ENCODE measurements at places on chromosomes 13 and 19. TPM values are rescaled to one million over a fixed set of nuclear protein-coding genes. Genes with fewer than 3 reads are reported as not detected.

GRCh38 chr19:10871711-10872545 is 575 bp downstream of the CARM1 start:
- DNase-seq = peak; percentile 36

DNA sequence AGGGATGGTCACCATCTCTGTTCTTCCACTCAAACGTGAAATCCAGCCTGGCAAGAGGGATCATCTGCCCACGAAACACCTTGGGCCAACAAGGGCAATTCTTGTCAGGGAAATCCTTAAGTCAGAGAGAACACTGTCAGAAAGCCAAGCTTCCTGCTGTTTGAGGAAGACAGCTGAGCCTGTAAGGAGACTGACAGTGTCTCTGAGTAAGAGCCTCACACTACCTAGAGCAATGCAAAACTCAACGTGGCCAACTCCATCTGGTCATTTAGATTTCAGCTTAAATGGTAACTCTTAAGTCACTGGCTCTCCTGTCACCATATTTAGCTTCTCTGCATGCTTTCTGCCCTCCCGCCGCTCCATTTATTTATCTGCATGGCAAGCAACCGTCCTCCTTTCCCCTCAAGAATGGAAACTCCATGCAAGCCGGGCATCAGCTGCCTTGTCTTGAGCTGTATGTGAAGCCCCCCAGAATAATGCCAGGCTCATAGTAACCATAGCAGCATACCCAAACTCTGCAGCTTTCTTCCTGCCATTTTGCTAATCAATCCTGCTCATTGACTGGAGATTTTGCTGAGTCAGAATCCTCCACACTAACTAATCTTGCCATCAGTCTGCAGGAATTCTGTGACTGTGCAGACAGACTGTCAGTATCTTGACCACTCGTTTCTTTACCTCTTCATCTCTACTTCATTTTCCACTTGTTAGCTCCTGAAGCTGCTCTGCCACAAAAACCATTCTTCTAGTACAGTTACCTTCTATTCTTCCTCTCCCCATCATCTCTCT is 159.8 kb downstream of the IRS2 start:
- DNase-seq = no peak

- DNase-seq = peak; percentile 72
Measured at GRCh38 chr19:1624458-1624857, 19.2 kb upstream of the UQCR11 start.

DNA sequence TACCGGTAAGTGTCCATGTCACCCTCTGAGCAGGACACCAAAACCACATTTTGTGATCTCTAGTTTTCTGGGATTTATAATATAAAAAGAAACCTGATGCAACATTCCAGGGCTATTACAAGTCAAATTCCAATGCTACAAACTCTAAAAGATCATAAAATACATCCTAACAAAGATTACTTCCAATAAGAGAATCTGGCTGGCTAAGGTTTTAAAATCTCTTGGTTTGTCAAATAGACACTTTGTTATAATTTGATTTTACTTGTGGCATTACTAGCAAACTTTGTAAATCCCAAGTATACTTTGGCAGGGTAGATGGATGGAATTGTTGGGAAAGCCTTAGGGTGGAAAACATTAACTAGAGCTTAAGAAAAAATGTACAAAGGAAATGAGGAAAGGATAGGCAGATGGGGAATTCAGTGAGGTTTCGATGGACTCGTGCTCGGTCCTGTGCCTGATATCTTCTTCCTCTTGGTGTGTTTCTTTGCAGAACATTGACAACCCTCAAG is 74.0 kb upstream of the POMP start:
- no peak for DNase-seq

DNA sequence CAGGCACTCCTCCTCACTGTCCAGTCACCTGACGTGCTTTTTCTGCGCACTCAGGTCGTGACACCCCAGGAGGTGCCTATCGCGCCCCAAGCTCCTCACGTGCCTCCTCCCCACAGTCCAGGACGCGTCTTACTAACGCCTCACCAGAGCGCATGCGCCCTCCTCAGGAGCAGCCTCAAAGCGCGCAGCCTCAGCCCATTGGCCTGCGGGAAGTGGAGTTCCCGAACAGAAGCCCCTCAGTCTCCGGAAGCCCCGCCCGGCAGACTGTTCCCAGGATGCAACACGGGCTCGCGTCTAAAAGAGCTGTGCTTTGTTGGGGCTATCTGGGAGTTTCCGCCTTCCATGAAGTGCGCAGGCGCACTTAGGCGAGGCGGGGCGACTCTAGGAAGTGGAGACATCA is 8.3 kb upstream of the ZNF556 start:
- DNase-seq = no peak

DNA sequence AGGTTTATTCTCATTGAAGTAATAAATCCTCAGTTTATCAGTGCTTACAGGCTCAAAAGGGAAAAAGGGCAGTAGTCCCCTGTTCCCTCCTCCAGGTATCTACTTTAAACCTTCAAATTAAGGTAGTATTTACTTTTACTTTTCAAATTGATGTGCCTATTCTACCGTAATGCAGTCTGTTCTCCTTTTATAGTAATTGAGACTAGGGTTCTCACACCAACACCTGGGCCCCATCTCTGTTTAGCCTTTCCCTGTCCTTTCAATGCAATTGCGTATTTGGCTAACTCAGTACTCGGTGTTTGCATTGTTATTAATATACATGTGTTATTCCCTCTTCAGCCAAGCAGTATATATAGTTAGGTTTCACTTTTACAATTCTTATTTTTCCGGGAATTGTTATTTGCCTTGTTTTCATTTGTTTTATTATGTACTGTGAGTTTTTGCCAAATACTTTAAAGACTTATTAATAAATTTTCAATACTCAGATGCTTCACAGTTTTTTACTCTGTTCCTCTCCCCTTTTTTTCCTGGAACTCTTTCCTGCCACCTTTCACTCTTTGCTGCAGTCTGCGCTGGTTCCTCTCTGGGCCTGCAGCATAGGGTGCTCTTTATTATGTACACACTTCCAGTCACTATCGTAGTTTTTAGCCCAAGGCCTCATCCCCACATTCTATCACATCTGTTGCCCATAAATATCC is 30.3 kb downstream of the USPL1 start:
- no peak for DNase-seq

Gene GRK1
- total RNA-seq = not detected

DNA sequence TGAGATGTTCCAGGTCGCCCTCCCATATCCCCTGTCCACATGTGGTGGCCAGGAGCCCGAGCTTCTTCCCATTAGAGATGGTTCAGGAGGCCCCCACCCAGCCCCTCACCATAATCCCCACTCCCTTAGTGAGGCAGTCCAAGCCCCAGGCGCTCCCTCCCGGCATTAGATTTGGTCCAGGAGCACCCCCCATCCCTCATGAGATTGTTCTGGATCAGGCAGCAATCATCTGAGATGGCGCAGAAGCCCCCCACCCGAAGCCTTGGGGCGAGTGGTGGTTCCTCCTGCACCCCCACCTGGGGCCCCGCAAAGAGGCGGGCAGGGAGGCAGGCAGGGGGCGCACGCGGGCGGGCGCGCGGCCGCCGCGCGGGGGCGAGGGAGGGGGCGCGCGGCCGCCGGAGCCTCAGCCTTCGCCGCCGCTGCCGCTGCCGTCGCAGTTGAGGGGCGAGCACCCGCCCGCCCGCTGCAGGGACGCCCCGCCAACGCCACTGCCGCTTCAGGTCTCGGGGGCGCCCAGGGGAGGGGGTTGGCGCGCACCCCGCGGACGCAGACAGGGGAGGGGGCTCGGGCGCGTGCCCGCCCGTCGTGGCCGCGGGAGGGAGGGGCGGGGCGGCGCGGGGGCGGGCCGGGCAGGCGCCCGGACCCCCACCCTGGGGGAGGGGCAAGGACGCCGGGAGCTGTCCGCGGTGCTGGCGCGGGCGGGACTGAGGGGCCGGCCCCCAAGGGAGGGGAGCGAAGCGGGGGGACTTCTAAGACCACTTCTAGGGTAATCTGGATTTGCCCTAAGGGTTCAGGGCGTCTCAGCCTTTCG is 46.4 kb upstream of the SHKBP1 start:
- peak; percentile 23 for DNase-seq

GRCh38 chr19:7718668-7719067 is 13.2 kb downstream of the CLEC4G start:
- no peak for DNase-seq

Gene SUGP2
- 149 TPM for total RNA-seq

DNA sequence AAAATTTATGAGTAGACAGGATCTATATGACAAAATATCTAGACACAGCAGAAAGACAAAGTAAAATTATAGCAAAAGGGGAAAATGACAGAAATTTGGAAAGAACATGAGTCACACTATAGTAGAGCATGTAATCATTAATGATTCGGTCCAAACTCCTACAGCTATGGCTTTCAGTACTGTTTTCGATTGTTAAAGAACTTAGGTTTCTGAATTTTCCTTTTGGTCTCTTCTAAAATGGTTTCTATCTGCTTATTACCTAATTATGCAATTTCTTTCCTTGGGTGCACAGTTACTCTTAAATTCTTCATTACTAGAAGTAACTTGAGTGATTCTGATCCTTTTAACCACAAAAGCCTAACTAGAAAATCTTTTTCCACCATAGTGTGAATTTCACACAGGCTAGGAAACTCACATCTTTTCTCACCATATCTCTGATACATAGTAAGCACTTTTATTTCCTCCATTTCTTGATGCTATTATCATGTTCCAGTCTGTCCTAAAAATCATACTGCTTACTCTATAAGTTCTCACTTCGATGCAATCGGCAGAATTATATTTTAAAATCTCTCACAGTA is 1101.4 kb downstream of the PCDH9 start:
- no peak for DNase-seq

GRCh38 chr19:6138511-6138910 is 3.0 kb downstream of the ACSBG2 start:
- no peak for DNase-seq

Gene SIGLEC5
- total RNA-seq = not detected

GRCh38 chr19:51125421-51126075 is 842 bp downstream of the SIGLEC9 start:
- DNase-seq = no peak

- no peak for DNase-seq
Measured at GRCh38 chr13:45120967-45121831, 889 bp downstream of the GTF2F2 start.

Gene HIPK4
- not detected for total RNA-seq

GRCh38 chr13:75657111-75657510 is 21.0 kb downstream of the LMO7 start:
- no peak for DNase-seq

DNA sequence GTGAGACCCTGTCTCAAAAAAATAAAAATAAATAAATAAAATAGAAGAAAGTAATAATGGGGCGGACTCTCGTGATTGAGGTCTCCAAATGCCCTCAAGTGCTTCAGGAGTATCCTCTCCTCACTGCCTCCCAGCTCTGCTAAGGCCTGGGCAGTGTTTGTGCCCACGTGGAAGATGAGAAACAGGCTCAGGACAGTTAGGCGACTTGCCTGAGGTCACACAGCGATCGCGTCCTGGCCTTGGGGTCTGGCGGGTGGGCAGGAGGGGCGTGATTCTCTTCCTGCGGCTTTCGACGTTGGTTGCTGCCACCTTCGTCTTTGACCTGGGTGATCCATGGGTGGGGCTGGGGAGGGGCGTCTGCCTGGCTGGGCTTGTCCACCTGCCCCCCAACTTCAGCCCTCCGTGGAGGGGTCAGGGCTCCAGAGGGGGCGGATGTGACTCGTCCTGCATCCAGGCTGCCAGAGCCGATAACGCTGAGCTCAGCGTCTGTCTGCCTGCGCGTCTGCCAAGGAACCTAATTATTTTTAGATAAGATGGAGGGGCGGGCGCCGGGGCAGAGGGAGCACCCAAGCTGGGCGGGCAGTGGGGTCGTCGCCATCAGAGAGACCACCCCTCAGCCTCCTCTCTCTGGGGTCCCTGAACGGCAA is 56.9 kb downstream of the NFIC start:
- no peak for DNase-seq

DNA sequence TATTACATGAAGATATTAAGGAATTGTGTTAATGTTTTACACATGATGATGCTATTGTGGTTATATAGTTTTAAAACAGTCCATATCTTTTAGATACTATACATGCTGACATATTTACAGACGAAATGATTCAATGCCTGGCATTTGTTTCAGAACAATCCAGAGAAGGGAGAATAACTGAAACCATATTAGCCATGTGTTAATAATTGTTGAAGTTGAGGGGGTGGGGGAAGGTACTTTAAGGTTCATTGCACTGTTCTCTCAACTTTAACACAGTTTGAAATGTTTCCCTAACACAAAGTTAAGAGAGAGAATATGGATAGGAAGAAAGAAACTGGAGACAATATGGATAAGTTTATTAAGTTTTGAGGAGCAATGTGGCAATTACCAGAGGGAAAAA is 5.8 kb downstream of the CRYL1 start:
- DNase-seq = no peak

- no peak for DNase-seq
Measured at GRCh38 chr13:107669391-107669993, 545.8 kb downstream of the LIG4 start.

GRCh38 chr13:71524613-71525304 is 342.2 kb downstream of the DACH1 start:
- DNase-seq = no peak

DNA sequence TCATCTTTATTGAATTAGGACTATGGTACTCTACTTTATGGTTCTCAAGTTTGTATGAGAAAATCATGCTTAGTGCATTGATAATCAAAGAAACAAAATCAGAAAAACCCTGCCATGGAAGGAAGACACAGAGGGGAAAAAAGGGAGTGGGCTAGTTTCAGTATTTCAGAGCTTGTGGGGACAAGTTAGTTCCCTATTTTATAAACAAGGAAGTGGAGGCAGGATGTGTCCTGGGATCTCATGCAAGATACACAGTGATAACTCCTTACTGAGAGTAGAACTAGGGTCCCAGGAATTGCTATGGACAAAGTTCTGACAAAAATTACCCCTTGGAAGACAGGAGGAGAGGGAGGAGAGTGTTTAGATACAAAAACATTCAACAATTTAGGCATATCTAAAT is 1277.3 kb downstream of the UQCRFS1 start:
- DNase-seq = no peak

- no peak for DNase-seq
Measured at GRCh38 chr13:39035204-39035603, 2.7 kb downstream of the PROSER1 start.

DNA sequence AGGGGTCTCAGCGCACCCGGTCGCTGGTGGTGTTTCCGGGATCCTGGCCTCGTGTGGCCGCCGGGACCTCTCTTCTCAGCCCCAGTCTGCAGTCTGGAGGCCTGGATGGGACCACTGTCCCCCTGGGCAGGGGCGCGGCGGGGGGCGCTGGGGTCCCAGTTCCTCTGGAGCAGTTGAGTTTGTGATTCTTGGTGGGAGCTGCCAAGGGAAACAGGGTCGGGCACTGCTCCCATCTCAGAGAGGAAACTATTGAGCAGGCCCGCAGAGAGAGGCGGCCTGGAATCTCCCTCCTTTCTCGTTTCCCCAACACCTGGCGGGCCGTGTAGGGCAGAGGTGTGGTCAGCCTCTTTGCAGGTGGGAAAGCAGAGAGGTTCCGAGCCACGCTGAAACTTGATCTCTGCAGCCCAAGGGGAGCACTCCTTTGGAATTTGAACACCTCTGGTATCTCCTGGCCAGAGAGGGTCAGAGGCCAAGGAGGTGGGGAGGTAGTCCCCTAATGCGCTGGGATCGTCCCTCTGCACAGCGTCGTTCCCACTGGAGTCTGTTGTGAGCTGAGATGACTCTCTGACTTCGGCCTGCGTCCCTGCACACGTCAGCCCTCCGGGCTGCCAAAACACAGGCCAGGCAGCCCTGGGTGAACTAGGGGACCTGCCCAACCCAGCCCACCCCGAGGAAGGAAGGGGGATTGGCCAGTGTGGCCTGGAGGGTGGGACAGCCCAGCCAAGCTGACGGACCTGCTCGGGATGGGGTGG is 741 bp downstream of the PLEKHF1 start:
- DNase-seq = peak; percentile 51

- no peak for DNase-seq
Measured at GRCh38 chr13:32205431-32206096, 109.6 kb downstream of the ZAR1L start.

Gene DNAJB1
- 49.5 TPM for total RNA-seq

All from activated naive CD4-positive, alpha-beta T cell treated with anti-CD3 and anti-CD28 coated beads for 36 hours (primary cell).